CD14-positive monocyte (primary cell): ENCODE measurements at places on chromosomes 16 and 17.

GRCh38 chr16:30439720-30440348 is 5.8 kb downstream of the SEPHS2 start:
- no peak for DNase-seq

- peak; percentile 57 for DNase-seq
Observed at GRCh38 chr17:60077672-60078519, 825 bp downstream of the HEATR6 start.

DNA sequence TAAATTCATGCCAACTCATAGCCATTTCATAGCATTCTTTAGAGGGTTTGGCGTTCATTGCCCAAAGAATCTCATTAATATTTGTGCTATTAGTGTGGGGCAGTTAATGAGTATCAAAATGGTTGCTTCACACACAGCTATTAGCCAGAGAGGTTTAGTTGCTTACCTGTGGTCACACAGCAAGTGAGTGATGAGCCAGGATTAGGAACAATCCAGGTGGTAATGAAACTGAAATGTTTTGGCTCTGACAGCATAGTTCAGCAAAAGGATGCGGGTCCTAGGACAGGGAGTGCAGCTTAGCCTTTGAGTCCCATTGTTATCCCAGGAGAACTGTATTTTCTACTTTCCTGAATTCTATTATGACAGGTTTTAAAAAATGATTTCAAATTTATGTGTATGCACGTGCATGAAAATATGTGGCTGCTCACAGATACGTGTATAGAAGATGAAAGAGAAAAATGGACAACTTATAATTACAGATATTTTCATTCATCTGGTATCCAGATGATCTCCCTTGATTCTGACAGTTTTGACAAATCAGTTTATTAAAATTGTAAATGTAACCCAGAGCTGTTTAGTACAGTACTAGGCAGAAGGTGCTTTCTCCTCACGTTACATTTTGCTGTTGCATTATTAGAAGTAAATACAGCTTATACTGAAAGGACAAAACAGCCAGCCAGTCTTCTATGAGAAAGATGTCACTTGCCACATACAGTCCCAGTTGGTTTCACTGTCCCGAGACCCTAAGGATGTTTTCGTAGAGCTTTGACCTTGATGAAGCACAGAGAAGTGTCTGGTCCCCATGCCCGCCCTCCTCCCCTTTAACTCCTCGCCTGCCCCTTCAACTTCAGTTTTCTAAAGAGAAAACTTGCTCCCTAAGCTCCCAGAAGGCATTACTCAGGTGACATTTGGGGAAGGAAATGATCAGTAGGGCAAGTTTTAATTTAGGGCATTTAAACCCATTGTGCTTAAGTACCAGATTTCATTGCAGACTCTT is 99.8 kb upstream of the TBX2 start:
- DNase-seq: no peak

- DNase-seq: no peak
Observed at GRCh38 chr17:48528936-48529682, 1.7 kb downstream of the HOXB1 start.
